DMS79 treated with DMSO at 0.1 percent for 48 hours (cell line): ENCODE measurements at places on chromosomes 16 and 17.

DNA sequence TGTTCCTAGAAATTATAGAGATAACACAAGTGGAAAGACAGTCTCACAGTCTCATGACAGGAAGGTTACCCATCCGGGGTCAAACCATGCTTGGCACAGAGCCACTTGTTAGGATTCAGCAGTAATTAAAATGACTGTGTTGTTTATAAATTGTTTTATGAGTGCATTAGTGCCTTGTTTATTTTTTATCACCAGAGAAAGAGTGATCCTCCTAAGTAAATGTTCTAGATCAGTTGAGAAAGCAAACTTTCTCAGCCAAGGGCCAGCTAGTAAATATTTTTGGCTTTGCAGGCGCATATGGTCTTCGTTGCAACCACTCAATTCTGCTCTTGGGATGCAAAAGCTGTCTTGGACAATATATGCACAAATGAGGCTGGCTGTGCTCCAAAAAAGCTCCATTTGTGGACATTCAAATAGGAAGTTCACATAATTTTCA lies 253.9 kb upstream of the CACNG5 start:
- peak; percentile 4 for DNase-seq

- no peak for DNase-seq
Observed at GRCh38 chr16:66566051-66566901, at the start of gene CMTM1. Gene CMTM1 (plus strand): TSS chr16:66566439. CDS start chr16:66566514, 75 bp downstream.

DNA sequence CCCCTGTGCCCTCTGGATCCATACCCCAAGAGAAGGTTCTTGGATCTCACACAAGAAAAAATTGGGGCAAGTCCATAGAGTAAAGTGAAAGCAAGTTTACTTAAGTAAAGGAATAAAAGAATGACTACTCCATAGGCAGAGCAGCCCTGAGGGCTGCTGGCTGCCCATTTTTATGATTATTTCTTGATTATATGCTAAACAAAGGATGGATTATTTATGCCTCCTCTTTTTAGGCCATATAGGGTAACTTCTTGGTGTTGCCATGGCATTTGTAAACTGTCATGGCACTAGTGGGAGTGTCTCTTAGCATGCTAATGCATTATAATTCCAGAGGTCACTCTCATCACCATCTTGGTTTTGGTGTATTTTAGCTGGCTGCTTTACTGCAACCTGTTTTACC lies 70.8 kb downstream of the NLK start:
- DNase-seq, result no peak

- no peak for DNase-seq
Observed at GRCh38 chr16:54063279-54063773, 223.3 kb downstream of the IRX3 start.

GRCh38 chr17:7703584-7704479 lies 1.2 kb upstream of the EFNB3 start:
- peak; percentile 55 for DNase-seq

- no peak for DNase-seq
Observed at GRCh38 chr17:10116267-10116666, 82.1 kb downstream of the GAS7 start.

- DNase-seq, result no peak
Observed at GRCh38 chr17:81651692-81652091, 4.7 kb downstream of the PDE6G start.

- peak; percentile 8 for DNase-seq
Observed at GRCh38 chr16:70598937-70599503, 47.3 kb upstream of the IL34 start.

DNA sequence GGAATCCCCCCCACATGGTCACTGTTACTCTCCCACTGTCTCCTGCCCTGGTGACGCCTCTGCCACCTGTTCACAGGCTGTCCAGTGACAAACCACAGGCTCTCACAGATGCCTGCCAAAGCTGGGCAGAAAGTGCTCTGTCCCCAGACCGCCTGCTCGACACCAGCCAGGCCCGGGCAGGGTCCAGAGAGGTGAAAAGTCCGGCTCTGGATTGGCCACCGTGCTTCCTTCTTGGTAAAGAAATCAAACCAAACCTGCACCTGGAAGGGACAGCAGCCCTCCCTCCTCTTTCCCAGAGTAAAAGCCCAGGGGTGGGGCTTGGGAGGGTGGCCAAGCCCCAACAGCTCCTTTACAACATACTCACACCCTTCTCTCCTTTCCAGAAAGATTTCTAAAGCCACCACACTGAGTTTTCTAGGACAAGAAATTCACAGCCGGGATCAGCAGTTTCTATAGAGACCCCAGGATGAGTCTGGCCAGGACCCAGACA lies 6.2 kb downstream of the PCGF2 start:
- no peak for DNase-seq

GRCh38 chr17:43530288-43531081 lies 15.7 kb downstream of the ETV4 start:
- DNase-seq, result peak; percentile 92

DNA sequence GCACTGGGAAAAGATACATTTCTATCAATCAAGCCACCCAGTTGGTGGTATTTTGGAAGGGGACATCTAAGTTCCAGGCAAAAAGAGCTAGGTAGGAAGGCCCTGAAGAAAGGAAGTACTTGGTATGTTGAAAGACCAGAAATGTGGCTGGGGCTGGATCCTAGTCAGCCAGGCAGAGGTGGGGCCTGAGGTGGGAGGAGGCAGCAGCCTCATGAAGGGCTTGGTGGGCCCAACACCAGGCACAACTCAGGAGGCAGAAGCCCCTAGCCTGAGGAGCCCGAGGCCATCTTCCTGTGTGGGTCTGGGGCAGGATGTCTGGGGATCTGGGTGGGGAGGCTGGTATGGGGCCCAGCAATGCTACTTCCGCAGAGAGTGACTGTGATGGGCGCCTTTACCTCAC lies 105.9 kb downstream of the SALL1 start:
- no peak for DNase-seq

DNA sequence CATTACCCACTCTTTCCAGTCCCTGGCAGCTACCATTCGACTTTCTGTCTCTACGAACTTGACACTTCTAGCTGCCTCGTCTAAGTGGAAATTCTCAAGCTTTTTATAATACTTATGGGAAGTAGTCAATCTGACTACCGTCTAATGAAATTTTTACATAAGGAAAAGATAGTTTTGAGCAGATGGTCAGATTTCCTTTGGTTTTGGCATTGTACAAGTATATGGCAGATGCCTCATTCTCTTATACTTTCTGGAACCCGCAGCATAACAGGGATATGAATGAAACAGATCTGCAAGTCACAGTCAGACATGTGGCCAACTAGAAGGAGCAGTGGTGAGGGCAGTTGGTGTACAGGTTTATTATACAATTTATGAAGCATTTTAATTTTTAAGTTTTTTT lies 146.0 kb downstream of the PITPNC1 start:
- DNase-seq, result no peak

DNA sequence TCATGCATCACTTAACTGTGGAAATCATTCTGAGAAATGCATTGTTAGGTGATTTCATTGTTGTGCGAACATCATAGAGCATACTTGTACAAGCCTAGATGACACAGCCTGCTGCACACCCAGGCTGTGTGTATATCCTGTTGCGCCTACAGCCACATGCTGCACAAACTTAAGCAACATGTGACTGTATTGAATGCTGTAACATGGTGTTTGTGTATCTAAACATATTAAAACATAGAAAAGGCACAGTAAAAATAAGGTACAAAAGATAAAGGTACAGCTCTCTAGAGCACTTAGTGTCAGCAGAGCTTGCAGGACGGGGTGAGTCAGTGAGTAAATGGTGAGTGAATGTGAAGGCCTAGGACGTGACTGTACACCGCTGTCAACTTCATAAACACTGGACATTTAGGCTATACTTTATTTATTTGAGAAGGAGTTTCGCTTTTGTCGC lies 11.9 kb downstream of the FOXK2 start:
- DNase-seq, result no peak

- no peak for DNase-seq
Observed at GRCh38 chr16:87288753-87289362, 28.3 kb downstream of the C16orf95 start.

GRCh38 chr17:49409066-49409465 lies 5.6 kb downstream of the PHB1 start:
- no peak for DNase-seq

GRCh38 chr17:5047446-5047845 lies 12.2 kb upstream of the SLC52A1 start:
- DNase-seq, result no peak

- DNase-seq, result no peak
Observed at GRCh38 chr17:45395569-45396415, 36.9 kb downstream of the ARHGAP27 start.
